Fibroblast of upper back skin (primary cell): ENCODE measurements at places on chromosomes 1 and 21.

DNA sequence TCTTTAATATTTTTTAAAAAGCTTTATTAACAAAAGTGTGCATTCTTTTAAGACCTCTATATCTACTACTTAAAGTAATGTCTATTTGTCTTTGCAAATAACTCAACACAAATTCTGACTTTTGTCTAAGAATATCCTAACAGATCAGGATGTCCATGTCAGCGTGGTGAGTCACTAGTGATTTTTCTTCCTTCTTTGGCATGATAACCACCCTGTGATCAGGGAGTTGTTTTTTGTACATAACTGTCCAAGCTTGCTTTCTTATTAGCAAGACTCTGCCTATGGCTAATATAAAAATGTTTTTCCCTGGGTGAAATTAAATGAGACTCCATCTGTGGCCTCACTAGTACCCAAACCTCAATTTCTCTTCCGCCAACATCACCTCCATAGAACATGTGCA lies 688.9 kb upstream of the ADGRL2 start:
- DNase-seq = peak; percentile 72

DNA sequence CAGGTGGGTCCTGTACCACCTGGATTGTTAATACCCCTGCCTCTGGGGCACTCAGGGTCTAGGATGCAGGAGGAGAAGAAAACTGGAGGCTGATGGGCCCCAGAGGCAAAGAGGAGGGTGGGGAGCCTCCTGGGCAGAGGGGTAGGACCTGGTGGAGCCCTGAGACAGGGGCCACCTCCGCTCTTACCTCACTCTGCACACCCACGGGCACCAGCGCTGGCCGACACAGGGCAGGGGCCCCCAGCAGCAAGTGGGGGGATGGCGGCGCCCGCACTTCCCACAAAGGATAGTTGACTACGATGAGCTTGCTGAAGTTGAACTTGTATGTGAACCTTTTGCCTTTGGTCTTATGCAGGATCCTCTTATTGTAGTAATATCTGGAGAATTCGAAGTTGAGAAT lies 1.1 kb downstream of the ETV3L start:
- no peak for DNase-seq

- no peak for DNase-seq
Measured at GRCh38 chr1:221687836-221688487, 53.9 kb downstream of the DUSP10 start.

DNA sequence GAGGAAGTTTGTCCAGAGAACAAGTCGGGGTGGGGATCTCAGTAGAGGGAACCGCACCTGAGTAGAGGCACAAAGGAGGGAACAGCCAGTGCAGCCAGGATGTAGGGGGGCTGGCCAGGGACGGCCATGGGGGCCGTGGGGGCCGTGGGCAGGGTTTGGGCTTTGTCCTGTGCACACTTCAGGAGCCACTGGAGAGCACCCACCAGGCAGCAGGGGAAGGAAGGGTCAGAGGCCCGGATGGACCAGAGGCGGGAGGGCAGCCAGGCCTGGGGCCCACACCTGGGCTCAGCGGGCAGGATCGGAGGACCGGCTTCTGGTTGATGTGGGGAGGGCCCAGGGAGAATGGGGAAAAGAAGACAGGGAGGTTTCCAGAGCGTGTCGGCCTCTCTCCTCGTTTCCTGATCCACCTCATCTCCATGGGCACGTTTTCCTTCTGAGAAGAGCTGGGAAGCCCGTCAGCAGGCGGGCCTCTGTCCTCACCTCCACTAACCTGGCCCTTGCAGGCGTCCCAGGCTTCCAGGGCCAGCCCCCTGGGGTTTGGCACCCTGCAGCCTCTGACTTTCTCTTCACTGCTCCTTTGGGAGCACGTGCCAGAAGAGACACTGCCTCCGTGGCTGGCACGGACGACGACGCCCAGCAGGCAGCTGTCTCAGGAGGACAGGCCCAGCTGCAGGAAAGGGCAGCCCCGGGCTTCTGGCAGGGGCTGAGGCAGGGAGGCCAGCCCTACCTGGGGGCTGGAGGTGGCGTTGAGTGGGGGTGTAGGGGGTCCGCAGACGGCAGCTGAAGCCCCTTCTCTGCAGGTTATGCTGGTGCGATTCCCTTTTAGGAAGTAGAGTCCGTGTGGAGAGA lies 16.8 kb upstream of the PDXK start:
- DNase-seq = no peak

DNA sequence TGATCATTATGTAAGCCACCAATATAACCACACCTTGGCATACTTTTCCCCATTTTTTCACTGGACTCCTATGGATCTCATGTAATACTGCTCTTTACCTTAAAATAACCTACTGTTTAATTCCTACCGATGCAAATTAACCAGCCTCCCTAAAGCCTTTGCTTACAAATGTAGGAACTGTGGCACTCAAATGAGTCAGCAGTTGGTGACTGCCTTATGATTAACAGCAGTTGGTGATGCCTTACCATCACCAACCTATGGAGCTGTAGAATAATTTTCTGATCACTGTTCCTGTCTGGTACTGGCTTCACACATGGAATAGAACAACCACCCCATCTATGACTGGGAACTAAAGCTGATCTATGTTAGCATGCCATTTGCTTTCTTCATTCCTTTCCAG lies 7.8 kb upstream of the NUDT17 start:
- no peak for DNase-seq

DNA sequence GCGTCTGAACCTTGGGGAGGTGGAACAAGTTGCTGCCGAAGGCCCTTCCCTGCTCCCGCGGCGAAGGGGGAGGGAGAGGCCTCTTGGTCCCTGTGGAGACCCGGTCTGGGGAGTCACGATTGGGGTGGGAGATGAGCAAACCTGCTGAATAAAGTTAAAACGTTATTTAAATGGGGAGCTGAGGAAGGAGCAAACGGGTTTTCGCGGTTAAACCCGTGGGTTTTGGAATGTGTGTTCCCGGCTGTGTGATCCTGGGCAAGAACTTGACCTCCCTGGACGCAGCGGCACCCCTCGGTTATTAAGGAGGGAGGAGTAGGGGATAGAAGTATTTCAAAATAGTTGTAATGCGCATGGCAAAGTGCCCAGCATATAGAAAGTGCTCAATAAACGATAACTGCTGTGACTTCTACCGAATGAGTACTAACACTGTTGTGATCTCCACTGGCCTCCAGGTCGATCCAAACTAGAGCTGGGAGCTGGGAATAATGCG lies 3.4 kb downstream of the FAM110D start:
- no peak for DNase-seq

- DNase-seq = no peak
Measured at GRCh38 chr1:48025076-48025475, 27.9 kb upstream of the TRABD2B start.

DNA sequence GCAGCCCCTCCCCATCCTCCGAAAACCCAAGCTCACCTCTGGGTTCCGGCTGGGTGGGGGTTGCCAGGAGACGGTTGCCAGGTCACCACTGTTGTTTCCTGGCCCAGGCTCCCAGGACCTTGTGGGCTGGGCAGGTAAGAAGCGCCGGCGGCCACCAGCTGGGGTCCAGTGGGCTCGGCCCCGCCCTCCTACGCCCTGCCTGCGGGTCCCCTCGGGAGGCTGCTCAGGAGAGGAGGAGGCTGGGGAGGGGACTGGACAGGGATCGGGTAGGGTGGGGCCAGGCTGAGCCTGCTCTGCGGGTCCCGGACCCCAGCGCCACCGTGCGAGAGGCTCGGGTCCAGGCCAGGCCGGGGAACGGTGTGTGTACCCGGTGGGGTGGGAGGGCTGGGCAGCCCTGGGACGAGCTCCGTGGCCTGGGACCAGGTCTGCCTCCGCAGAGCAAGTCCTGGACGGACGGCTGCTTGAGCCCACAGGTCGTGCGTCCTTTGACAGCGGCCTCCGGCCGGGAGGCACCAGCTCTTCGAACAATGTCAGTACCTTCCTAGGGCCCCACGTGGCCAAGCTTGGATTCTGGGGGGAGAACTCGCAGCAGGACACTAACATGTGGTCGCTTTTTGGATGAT lies at the start of gene TTLL10:
TTLL10 (plus strand) TSS at position 88 of the 623 bp plus-strand sequence. CDS start 5,336 bp downstream, outside the sequence.
- no peak for DNase-seq

DNA sequence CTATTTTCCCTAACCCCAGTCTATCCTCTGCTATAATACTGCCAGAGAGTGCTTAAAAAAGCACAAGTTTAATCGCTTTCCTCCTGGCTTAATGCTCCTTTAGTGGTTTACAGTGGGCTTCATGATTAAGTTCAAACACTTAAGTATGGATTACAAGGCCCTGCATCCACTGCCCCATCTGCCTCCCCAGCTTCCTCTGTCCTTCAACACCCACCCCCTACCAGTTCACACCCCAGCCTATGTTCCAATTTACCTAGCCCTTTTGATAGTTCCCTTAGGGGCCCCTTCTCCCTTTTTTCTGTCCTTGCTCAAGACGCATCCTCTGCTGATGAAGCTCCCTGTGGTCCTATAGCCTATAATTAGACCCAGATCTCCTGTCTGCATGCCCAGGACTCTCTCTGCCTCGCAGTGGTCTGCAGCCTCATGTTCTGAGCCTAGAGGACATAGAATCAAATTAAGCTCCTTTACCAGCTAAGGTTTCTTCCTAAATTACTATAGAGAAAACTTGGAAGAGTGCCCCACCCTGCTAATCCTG lies 212.5 kb downstream of the FGGY start:
- DNase-seq = no peak

- DNase-seq = no peak
Measured at GRCh38 chr1:64923294-64923718, 43.0 kb downstream of the JAK1 start.

- DNase-seq = no peak
Measured at GRCh38 chr21:38249256-38249655, 7.5 kb upstream of the KCNJ15 start.

DNA sequence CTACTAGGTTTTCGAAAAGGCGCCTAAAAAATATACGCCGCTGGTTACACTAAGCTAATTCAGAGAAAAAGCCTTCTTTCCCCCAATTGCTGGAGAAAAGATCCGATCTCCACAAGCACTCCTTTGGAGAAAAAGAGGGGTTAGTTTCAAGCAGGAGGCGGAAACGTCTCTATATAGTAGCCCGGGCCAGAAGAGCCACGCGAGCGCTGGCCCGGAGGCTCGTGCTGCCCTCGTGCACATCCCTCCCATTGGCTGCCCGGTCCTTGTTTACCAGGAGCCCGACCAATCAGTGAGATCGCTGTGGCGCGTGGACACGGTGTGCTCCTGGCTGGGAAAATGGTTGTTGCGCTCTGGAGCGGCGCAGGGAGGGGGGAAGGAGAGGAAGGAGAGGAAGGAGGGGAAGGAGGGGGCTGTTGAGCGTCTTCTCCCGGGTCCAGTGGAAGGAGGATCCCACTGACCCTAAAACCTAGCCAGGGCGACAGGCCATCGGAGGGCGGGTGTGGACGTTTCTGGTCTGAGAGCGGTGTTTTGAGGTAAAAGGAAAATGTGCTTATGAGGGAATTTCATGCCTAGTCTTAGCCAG lies at the start of gene TXNIP:
TXNIP (minus strand) TSS at position 147 of the 583 bp plus-strand sequence. CDS start 313 bp downstream, outside the sequence.
- peak; percentile 97 for DNase-seq

DNA sequence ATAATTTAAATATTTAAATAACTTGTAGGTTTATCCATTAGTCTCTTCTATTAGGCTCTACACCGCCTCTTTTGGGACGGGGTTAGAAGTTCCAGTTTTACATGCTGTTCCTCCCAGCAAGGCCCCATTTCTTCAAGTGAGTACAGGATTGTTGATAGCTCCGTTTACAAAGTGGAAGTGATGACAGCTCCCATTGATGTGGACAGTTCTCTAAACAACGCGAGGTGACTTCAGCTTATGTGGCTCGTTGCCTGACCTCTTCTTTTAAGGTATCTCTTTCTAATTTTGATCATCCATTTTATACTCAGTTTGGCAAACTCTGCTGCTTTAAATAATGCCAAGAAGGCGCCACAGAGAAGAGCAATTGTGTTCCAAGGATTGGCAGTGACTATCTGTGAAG lies 49.7 kb downstream of the PACC1 start:
- no peak for DNase-seq

- no peak for DNase-seq
Measured at GRCh38 chr21:45468971-45469272, 64.0 kb downstream of the COL18A1 start.

GRCh38 chr1:88104236-88104635 lies 579.8 kb upstream of the PKN2 start:
- peak; percentile 35 for DNase-seq

DNA sequence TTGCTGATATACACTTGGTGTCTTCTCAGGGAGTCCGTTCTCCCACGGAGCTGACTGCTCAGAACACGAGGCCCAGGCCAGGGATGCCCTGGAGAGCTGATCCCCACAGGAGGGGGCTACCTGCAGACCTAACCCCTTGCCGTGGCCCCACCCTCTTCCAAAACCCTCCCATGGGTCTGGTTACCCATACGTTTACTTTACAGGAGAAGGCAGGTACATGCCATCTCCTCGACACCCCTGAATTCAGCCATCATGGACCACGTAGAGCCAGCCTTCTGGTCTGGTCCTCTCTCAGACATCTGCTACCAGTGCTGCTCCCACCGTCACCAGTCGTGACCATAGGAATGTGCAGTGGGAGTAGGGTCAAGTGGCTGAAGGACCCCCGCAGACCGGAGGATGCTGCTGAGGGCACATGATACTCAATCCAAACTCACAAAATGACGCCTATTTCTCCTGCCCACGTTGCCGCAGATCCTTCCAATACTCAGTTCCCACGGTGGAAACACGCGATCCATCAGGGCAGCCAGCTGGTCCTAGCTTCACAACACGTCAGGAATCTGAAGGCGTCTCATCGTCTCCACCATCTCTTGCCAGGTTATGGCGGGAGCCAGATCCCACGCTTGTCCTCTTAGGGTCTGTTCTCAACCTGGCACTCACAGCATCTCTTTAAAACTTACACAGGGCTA lies 26.7 kb downstream of the PGBD5 start:
- no peak for DNase-seq

DNA sequence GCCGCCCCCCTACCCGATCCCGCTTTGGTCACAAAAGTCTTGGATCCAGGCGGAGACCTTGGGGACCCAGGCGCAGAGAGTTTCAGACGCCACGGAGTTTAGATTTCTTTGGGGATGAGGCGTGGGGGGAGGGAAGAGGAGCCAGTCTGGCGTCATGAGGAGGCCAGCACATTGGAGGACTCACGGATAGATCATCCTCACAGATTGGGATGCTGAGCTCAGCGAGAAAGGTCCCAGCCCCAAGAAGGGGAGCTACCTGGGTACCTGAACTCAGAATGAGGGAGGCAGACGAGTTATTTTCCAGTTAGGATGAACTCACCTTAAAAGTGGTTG lies 393 bp downstream of the ELAPOR1 start:
- no peak for DNase-seq

- DNase-seq = no peak
Measured at GRCh38 chr1:201455098-201455497, 13.9 kb downstream of the PHLDA3 start.

GRCh38 chr21:39000496-39000895 lies 182.8 kb downstream of the PSMG1 start:
- no peak for DNase-seq

- peak; percentile 75 for DNase-seq
Measured at GRCh38 chr1:33367485-33368405, 46.8 kb upstream of the A3GALT2 start.

- no peak for DNase-seq
Measured at GRCh38 chr1:226799634-226800281, 60.7 kb upstream of the ITPKB start.

DNA sequence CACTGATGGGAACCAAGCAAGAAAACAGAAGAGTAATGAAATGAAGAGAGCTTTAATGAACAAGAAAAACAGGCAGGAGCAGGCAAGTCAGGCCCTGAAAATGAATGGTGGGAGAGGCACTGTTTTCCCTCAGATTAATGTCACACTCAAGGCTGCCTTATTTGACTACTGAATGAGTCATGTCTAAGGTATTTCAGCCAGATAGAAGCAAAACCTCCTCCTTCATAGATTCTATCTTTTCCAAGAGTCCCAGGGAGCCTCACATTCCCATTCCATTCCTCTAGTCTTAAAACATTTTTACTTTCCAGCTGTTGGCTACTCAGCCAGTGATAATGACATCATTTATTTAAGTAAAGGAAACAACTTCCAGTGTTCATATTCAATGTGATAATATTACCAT lies 228.4 kb upstream of the NRIP1 start:
- peak; percentile 96 for DNase-seq
